Cardiac muscle cell (in vitro differentiated cells and primary cell): ENCODE measurements at places on chromosomes 1 and 21. TPM values are rescaled to one million over a fixed set of nuclear protein-coding genes. Genes with fewer than 3 reads are reported as not detected.

LDLRAD1 gene
- total RNA-seq, result not detected in 2 replicates

SLC9C2 gene
- total RNA-seq, result 0.25 TPM in 1 of 2 replicates, not detected in the other

PDIK1L gene
- 3.7 and 8.5 TPM in 2 replicates for total RNA-seq

AGMAT gene
- total RNA-seq, result 0.45 and 0.70 TPM in 2 replicates
